ENCODE measurements at places on chromosomes 7 and 10.

GRCh38 chr7:84949067-84949466 lies 237.8 kb downstream of the SEMA3D start:
- peak; percentile 17 for DNase-seq

- DNase-seq, result no peak
Measured at GRCh38 chr10:98410135-98410743, 4.7 kb downstream of the PYROXD2 start.

DNA sequence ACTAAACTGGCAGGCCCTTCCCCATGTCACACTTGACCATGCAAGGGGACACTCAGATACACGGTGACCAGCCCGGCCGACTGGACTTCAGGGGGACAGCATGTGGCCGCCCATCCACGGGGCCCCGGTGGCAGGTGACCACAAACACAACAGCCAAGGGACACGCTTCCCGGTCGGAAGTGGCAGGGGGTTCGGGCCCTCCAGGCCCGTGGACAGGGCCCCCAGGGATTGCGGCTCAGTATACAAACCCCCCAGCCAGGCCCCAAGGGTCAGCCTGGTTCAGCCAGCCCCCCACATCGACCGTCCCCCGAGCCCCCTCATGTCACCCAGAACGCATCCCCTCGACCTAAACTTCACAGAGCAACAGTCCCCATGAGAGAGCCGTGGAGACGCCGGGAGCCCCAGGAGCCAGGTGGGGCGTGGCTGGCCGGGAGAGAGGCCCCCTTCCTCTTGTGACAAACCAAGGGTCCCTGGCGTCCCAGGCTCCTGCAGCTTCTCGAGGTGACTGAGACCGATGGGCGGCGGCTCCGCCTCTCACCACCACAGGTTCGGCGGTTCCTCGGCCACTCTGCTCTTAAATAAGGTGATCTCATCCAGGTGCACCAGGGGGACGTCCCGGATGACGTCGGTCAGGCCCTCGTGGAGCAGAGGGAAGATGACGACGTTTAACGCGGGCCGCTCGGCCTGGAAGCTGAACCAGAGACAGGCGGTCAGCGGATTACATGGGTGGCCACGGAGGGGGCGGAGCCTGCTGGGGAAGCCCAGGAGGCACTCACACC lies 57.8 kb upstream of the TNRC18 start:
- DNase-seq, result no peak

DNA sequence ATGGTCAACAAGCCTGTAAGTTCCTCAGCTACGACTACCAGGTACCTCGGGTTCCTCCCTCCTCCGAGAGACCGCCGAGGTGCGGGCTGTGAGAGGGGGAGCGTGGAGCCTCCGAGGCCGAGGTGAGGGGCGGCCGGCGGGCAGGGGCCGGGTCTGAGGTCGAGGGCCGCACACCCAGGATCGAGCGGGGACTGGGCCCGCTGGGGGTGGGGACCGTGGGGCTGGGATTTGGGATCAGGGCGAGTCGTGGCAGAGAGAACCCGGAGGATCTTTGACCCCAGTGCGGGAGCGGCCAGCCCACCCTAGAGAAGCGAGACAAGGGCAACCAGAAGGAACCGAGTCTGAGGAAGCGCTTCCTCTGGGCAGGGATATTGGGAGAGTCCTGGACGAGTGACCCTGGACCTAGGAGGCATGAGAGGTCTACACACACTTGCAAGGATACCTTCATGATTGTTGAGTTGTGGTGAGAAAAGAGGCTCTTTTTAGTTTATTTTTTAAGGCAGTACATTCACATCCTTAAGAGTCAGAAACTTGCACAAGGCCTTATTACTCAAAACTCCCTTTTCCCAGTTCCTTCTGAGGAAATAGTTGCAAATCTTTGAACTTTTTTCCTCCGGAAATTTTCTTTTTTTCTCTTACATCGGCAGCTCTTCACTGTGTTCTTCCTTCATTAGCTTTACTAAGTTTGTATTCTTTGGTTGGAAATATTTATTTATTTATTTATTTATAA lies 395 bp downstream of the ZNF487 start:
- no peak for DNase-seq

GRCh38 chr7:95687759-95688343 lies 84.5 kb upstream of the DYNC1I1 start:
- DNase-seq, result no peak

DNA sequence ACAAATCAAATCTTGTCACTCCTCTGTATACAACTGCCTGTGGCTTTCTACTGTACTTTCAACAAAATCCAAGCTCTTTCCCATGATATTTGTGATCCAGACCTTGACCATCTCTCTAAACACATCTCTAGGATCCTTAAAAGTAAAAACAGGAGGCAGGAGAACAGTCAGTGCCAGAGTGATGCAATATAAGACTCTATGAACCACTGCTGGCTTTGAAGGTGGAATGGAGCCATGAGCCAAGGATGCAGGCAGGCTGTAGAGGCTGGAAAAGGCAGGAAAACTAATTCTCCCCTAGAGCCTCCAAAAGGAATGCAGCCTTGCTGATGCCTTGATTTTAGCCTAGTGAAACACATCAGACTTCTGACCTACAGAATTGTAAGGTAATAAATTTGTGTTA lies 45.5 kb upstream of the LRRN3 start:
- no peak for DNase-seq

DNA sequence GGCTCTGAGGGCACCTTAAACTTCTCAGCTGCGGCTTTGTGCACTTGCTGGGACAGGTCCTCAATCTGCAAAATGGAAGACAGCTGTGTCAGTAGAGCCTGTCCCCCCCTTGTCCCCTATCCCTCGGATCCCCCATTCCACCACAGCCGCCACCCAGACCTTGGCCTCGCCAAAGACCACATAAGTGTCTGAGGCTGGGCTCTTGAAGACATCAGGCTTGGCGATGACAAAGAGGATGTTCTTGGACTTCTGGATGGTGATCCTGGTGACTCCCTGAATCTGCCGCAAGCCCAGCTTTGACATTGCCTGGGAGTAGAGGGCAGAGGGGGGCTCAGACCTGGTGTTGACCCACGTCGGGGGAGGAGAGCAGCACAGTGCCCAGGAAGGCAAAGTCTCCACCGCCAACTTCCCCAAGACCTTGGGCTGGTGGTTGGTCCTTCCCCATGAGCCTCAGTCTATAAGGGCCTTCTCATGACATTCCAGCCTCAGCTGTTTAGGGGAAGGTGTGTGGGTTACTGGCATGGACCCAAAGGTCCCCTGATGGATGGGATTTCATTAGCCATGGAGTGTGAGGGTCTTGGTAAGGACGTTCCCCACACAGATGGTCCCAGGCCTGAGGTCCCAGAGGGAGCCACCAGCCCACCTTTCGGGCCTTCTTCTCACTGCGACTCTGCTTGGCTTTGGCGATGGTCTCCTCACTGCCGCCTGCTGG lies 7.7 kb downstream of the NACAD start:
- DNase-seq, result no peak
